Brain (organoid and tissue), 16 donors: ENCODE measurements at places on chromosomes 7 and 10.

- no peak for DNase-seq
Observed at GRCh38 chr7:83130623-83131545, 31.8 kb downstream of the PCLO start.

GRCh38 chr10:120727001-120727400, 124.2 kb upstream of the WDR11 start:
- no peak for DNase-seq

DNA sequence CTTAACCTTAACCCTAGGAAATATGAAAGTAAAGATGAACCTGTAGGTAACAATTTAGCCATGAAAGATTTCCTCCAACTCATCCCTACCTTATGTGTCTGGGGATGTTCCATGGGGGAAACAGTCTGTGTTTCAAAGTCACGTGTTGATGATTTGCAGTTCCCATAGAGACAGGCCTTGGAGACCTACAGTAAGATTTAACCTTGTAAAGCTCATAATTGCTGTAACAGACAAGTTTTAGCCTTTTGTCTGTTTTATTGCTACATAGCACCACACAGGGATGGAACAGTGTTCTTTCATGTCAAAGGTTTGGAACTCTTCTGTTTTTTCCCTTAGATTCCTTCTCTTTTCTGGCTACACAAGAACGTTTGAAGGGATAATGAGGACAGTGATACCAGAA, 35.2 kb upstream of the ITGA8 start:
- peak; percentile 46 for DNase-seq

- no peak for DNase-seq
Observed at GRCh38 chr7:87218796-87219544, 562 bp downstream of the TMEM243 start.

DNA sequence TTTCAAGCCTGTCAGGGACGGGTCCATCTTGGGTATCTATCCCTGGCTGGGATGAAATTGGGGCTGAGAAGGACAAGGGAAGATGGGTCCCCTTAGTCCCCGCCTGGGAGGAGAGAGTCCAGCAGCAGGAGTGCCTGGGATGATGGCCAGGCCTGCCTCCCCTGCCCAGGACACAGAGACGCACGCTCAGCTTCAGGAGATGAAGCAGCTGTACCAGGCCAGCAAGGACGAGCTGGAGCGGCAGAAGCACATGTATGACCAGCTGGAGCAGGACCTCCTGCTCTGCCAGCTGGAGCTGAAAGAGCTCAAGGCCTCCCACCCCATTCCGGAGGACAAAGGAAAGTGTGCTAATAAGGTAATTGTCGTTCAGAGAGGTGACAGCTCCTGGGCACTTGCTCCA, 15.4 kb downstream of the CCDC136 start:
- no peak for DNase-seq

DNA sequence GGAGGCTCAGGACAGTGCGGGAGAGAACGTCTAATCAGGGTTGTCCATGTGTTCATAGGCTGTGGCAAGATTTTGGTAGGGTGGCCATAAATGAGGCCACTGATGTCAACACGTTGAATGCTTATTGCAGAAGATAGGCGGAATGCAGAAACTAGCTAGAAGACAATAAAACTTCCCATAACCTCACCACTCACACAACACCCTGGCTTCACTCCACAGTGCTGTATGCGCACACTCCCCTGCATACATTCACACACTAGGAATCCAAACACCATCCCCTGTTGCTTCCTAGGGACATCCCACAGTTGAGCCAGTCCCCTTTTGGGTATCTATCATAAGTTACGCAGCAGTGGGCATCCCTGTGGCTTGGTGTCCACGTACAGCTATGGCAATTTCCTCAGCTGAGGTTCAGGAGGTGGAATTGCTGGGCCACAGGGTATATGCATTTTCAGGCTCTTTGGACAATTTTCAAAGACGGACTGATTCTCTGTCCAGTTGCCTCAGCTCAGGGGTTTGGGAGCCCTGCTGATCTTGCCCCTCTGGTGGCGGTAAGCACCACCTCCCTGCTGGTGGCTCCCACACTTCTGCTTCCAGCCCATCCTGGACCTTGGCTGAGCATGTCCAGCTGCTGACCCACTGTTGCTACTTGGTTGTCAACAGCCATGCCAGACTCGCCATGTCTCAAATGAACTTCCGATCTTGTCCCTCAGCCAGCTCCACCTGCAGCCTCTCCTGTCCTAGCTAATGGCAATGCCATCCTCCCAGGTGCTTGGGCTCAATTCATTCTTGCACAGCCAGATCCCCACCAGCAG, 36.4 kb downstream of the CDH23 start:
- DNase-seq: no peak

- DNase-seq: no peak
Observed at GRCh38 chr10:95221124-95221523, 27.1 kb downstream of the ACSM6 start.

DNA sequence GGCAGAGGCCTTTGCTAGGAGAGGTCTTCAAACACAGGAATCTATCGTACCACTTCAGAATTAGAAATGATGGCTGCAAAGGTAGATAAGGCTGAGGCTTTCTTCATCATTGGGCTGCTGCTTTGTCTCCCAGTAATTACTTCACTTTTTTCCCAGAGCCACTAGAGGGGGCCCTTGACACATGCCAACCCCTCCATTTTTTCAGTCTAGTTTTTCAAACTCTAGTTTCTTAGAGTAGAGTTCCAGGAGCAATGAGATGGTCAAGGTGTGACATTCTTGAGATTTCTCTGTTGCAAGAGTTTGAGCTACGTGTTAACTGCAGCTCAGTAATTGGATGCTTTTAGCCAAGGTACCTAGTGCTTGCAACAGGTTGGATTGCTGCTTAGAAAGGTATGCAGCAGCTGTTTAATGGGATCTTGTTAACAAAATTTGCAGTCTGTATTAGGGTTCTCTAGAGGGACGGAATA, 33.8 kb upstream of the RBM20 start:
- DNase-seq: peak; percentile 66

DNA sequence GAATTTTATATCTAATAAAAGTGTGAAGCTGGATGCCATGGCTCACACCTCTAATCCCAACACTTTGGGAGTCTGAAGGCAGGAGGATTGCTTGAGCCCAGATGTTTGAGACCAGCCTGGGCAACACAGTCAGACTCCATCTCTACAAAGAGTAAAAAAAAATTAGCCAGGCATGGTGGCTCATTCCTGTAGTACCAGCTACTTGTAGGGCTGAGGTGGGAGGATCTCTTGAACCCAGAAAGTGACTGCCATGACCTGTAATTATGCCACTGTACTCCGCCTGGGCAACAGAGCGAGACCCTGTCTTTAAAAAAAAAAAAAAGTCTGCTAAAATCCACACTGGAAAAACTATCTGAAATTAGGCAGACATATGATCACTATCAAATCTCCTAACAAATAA, 7.6 kb downstream of the JMJD1C start:
- no peak for DNase-seq

DNA sequence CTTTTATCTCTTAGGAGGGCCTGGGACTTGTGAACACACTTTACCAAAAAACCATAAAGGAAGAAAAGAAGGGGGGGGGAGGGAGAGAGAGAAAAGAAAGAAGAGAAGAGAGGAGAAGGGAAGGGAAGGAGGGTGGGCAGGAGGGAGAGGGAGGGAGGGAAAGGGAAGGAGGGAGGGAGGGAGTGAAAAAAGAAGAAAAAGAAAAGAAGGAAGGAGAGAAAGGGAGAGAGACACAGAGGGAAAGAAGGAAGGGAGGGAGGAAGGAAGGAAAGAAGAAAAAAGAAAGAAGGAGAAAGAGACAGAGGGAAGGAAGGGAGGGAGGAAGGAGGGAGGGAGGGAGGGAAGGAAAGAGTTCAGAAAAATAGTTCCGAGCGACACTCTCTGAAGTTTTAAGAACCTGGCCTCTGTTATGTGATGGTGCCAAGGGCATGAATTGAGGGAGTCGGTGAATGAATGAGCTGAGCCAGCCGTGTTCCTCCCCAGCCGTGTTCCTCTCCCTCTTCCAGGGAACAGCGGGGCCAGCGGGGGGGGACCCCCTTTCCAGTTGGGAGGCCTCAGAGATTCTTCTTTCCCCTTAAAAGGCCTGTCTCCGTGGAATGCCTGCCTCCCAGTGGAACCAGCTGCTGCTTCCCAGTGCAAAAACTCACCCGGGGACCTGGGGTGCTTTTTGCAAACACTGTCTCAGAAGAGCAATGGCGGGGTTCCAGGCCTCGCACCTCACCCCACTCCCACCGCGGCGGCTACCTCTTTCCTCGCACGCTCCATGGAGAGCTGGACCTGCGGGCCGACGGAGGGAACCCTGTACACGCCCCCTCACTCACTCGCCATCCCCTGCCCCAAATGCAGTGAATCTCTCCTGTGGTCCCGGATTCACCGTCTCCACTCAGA, 84.1 kb downstream of the FOXL3 start:
- DNase-seq: no peak

DNA sequence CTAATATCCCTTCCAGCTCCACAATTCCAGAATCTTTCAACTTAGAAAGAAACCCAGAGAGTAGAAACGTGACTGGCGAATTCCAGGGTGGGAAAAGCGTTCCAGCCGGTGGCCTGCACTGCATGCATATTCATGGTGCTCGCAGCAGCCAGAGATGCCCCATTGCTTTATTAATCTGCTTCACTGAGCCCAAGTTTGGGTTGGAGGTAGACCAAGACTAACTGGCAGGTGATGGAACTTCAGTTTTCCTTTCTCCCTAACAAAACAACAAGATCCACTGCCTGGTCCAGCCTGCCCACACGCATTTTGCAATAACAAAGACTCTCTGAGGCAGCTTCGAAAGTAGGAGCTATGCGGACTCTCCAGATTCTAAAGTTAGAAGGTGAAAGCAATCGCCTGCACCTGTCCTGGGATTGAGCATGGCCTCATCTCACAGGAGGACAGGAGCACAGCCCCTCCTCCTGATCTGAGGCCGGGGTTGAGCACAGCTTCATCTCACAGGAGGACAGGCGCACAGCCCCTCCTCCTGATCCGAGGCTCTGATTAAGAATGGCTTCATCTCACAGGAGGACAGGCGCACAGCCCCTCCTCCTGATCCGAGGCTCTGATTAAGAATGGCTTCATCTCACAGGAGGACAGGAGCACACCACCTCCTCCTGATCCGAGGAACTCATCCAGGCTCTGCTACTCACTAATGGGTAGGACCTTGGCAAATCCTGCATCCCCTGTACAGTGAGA, 127.8 kb upstream of the LANCL2 start:
- peak; percentile 25 for DNase-seq

DNA sequence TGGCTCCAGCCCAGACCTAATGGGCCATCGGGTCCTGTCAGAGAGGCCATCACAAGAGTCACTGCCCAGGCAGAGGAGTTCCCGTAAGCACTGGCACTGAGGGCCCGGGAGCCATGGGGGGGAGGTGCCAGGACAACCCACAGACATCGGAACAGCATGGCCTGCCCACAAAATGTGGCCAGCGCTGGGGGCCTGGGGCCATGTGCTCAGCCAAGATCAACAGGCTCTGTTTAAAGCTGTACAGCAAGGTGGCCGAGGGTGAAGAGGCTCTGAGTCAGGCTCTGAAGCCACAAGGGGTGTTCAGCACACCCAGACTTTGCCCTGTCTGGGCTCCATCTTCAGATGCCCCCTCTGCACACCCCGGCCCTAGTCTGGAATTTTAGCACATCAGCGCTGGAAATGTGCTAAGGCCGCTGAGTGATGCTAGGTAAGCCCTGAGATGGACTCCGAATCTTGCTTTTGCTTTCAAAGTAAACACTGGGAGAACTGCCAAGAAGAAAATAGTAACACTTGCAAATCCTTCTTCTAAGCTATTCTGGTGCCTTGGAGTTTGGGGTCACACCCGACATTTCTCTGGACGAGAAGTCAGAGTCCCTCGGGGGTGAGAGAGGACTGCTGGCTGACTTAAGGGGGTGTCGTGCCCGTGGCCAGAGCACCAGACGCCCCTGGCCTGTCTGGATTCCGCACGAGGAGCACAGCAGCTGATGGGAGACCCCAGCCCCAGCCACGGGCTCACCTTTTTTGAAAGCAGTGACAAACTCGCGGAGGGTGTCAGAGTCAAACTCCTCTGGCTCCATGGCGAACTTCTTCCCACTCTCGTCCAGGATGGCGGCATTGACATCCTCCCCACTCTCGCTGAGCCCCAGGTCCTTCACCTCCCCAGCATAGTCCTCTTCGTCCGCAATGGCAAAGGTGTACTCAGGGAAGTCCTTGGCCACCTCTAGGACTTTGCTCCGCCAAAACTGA, 23.6 kb downstream of the PDIA4 start:
- no peak for DNase-seq

DNA sequence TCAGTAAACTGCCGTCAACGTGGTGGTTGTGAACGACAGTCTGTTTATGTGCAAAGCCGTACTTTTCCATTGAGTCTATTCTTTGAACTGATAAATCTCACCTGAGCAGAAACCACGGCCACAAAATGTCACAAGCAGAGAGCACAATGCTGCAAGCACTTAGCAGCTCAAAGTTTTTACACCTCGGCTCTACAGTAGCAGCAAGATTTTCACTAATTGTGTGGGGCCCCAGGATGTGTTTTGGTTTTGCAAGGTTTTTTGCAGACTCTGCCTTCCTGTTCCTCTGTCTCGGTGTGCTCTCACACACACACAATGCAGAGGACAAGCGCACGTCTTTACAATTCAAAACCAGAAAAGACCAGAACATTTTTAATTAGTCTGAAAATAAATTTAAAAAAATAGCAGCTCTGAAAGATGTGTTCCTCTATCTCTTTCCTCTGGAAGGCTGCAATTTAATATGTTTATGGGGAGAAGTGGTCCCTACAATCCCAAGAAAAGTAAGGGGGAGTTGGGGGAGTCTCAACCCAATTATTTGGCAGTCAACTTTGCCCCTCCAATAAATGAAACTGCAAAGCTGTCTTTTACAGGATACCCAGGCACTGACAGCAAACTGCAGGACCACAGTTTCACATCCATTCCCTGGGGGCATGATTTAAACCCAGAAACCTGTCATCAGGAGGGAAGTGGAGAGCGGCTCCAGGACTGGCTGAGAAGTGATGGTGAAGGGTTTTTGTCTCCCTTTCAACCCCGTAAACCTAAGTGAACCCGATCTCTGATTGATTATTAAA, 73.8 kb upstream of the SFMBT2 start:
- peak; percentile 31 for DNase-seq

DNA sequence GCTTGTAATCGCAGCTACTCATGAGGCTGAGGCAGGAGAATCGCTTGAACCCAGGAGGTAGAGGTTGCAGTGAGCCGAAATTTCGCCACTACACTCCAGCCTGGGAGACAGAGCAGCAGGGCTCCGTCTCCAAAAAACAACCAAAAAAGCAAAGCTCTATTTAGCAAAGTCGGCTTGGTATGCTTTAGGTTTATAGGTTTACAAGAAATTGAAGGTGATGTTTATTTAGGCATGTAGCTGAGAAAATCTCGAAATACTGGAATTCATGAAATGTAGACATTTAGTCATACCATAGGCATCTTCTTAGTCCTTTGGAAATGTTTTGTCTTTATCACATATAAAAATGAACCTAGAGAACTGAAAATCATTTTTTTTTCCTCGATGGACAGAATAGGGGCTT, 453.8 kb upstream of the ANKRD30A start:
- no peak for DNase-seq

GRCh38 chr7:99383203-99383602, 8.7 kb downstream of the ARPC1B start:
- no peak for DNase-seq

GRCh38 chr7:140049339-140050024, 13.3 kb downstream of the PARP12 start:
- no peak for DNase-seq
